ENCODE measurements at places on chromosomes 2 and 18.
A peak's percentile ranks its signal among the peaks of the same experiment; 100 is the strongest.

- no peak for DNase-seq
These were observed 294.6 kb upstream of the CYP26B1 start for GRCh38 chr2:72442270-72442669.

DNA sequence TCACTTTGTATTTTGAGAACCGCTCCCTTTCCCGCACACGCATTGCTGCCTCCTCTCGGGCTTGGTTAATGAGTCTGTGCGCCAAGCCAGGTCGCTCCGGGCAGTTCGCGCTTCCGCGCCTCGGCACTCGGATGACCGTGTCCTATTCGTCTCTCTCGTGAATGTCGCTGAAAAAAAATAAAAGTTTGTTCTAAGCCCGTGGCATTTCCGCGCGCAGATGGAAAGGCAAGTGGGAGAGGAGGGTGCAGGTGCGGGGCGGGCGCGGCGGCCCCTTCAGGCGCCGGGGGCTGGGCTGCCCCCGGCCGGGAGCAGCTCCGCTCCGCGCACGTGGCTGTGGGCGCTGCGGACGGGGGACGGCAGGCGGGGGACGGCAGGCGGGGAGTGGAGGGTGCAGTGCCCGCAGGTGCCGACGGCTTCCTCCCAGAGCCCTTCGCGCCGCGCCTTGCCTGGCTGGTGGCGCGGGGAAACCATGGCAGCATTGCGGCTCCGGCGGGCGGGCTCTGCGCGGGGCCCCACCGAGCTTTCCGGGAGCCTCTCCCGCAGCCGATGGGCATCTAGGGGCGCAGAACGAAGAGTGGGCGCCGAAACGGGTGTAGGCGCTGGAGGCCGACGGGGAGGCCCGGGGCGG, 159.6 kb upstream of the SIX2 start:
- DNase-seq, result no peak

DNA sequence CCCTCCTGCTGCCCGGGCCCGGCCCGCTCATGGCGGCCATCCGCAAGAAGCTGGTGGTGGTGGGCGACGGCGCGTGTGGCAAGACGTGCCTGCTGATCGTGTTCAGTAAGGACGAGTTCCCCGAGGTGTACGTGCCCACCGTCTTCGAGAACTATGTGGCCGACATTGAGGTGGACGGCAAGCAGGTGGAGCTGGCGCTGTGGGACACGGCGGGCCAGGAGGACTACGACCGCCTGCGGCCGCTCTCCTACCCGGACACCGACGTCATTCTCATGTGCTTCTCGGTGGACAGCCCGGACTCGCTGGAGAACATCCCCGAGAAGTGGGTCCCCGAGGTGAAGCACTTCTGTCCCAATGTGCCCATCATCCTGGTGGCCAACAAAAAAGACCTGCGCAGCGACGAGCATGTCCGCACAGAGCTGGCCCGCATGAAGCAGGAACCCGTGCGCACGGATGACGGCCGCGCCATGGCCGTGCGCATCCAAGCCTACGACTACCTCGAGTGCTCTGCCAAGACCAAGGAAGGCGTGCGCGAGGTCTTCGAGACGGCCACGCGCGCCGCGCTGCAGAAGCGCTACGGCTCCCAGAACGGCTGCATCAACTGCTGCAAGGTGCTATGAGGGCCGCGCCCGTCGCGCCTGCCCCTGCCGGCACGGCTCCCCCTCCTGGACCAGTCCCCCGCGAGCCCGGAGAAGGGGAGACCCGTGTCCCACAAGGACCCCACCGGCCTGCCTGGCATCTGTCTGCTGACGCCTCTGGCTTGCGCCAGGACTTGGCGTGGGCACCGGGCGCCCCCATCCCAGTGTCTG, 767 bp downstream of the RHOB start:
- peak; percentile 83 for DNase-seq

GRCh38 chr2:130352237-130352636, 3.6 kb upstream of the PTPN18 start:
- no peak for DNase-seq

- no peak for DNase-seq
These were observed 39.5 kb downstream of the RNU4ATAC start for GRCh38 chr2:121570036-121570666.

DNA sequence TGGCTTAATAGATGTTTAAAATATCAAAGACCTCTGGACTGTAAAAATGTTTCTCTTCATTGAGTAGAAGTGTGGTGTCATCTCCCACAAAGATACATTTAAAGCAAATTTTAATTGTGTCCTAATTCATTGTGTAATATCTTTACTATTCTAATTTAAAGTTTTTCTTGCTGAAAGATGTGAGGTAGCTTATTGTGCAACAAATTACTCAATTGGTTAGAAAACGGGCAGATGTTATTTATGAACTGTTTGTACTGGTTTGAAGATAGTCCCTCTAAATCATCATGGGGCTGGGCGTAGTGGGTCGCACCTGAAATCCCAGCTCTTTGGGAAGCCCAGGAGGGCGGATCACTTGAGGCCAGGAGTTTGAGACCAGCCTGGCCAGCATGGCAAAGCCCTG, 65.3 kb downstream of the CYBRD1 start:
- no peak for DNase-seq

All from coronary artery (tissue), 2 donors.